ENCODE measurements at places on chromosomes 7 and 10.

DNA sequence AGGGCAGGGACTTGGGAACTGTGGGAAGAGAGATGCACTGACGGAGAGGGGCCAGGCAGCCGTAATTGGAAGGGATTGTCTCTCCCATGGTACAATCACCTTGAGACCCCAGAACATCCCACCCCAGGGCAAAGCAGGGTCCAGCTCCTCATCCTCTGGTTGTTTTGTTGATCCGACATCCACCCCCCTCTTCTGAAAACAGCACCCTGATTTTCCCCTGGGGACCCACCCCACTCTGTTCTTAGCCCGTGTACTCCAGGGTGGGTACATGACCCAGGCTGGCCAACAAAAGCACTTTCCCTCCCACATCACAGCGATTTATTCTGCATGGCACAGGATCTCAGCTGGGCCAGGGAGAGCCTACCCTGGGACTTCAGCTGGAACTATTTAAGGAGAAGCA, 14.1 kb downstream of the PDZD7 start:
- no peak for DNase-seq

- no peak for DNase-seq
Measured at GRCh38 chr7:53800746-53801145, 741.4 kb upstream of the VSTM2A start.

GRCh38 chr10:103897241-103897774, 20.7 kb downstream of the STN1 start:
- DNase-seq = no peak

- DNase-seq = peak; percentile 78
Measured at GRCh38 chr10:133307776-133308420, 774 bp downstream of the TUBGCP2 start.
